Hepatic stellate cell (primary cell): ENCODE measurements at places on chromosomes 7 and 10.

DNA sequence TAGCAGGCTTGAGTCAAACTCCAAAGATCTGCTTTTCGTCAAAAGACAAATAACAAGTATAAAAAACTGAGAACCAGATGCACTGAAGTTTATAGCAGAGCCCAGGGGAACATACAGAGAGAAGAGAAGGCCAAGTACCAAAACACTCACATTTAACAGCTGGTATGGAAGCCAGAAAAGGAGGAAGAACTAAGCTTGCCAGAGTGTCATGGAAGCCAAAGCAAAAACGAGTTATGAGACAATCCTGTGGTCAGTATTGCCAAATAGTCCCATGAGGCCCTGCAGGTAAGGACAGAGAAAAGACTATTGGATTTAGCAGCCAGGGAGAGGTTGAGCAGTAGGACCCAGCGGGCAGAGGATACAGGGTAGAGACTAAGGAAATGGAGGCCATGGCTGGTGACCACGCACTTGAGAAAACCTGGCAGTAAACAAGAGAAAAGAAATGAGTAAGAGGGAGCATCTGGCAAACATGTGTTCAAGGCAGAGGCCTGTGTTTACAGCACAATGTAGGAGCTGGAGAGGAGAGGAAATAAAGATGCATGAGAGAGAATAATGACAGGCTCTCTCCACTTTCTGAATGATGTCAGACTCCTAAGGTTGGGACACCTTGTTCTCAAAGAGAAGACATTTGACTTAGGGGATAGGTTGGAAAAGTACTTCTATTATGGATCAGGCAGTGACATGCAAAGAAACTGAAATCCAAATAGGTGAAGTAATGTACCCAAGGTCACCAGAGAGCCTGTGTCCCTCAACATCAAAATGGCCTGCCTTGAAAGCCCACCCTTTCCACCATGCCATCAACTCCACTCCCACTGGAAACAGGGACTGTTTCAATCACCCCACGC is 9.1 kb downstream of the CREB3L2 start:
- DNase-seq = peak; percentile 37

DNA sequence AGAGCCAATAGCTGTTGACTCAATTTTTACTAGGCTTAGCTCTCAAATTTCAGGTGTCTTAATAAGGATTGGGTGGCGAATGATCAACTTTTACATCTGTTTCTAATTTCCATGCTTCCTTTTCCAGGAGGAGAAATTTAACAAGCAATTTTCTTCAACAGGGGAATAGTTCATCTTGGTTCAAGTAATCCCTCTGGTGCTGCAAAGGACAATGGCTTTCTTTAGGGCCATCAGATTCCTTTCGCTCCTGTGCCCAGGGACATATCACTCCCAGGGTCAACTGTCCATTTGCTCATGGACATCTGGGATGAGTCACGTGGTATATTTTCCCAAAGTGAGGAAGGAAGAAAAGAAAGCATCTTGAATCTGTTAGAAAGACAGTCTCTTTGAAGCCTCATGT is 313.3 kb downstream of the FRMD4A start:
- DNase-seq = no peak

DNA sequence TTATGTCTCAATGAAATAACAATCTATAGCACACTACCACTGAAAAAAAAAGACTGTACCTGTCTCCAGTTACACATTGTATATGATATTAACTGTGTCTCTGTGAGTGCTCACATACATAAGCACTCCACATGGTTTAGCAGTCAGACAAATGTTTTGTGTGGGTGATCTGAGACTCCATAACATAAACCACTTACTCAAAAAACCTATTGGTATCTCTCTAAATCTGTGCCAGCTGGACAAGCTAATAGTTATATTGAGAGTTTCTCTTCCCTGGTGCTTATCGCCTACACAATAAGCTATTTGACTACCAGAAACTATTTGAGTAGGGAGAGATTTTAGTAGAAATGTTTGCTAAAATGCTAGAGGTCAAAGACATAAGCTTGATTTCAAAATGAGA is 190.1 kb upstream of the AGR3 start:
- DNase-seq = no peak

DNA sequence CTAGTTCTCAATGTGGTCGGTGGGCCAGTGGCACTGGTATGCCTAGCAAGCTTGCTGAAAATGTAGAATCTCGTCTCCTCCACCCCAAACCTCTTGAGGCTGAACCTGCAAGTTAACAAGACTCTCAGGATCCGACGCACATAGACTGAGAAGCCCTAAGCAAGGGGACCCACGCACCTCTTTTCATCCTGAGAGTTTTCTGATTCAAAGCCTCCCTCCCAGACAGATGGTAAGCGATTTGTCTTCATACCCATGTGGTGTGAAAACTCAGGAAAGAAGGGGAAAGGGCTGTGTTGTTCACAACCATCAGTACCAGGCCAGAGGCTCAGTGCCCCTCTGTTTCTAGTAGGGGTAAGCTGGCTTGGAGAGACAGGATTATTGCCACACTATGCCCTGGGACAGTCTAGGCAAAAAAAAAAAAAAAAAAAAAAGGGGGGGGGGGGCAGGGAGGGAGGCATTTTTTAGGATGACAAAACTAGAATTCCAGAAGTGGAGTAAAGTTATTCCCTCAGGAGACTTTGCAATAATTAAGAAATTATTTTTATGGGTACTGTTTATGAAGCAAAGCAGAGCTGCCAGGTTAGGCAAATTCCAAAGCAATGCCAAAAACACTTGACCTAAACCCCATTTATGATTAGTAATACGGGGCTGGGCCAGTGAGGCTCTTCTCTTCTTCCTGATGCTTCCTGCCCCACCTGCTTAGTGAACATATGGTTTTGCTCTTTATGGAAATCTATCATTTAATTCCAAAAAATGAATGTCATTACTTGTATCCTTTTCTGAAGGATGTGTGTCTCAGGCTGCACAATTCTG is 117.6 kb upstream of the PDLIM1 start:
- DNase-seq = no peak

GRCh38 chr10:89392974-89393373 is 551 bp downstream of the IFIT1 start:
- peak; percentile 53 for DNase-seq

DNA sequence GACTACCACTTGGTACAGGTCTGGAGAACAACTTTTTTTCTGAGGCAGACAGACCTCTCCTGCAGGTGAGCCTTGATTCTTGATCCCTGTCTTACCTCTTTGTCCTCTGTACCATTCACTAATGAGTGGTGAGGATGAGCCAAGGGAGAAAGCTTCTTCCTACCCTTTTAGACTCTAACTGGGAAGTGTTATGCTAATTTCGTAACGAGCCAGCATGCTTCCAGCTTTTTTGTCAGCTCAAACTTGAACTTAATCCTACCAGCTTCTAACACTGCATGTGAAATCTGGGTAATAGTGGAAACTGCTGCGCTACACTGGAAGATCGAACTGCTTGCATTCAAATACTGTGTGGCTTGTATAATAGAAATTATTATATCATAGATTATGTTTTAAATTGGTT is 87.0 kb downstream of the NEUROD6 start:
- DNase-seq = no peak

DNA sequence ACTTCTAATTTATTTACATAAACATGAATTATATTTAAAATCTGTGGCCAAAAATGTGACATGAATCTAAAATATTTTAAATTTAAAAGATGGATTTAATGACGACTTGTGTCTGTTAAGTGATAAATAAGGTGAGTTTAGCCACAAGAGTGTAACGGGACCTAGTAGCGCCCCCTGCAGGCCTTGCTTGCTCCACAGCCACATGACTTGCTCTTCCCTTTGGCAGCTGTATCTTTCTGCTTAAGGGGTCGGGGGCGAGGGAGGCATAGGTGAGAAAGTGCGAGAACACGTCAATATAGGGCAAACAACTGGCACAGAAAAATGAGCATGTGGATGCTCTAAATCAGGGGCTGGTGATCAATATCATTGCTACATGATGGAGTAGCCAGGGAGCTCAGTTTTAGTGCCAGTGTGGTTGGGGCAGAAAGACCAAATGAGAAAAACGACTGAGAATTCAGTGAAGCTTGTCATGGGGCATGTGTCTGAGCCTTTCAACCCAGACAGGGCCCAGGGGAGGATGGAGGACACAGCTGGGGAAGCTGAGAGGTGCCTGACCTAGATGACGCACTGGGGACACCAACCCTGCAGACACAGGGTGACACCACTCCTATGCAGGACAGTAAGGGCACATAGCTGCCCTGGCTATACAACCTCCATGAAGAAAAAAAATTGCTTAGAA is 49.8 kb downstream of the PAXIP1 start:
- peak; percentile 19 for DNase-seq

GRCh38 chr7:69989551-69989950 is 391.3 kb downstream of the AUTS2 start:
- no peak for DNase-seq

GRCh38 chr7:111083413-111083812 is 7.5 kb upstream of the LRRN3 start:
- no peak for DNase-seq

DNA sequence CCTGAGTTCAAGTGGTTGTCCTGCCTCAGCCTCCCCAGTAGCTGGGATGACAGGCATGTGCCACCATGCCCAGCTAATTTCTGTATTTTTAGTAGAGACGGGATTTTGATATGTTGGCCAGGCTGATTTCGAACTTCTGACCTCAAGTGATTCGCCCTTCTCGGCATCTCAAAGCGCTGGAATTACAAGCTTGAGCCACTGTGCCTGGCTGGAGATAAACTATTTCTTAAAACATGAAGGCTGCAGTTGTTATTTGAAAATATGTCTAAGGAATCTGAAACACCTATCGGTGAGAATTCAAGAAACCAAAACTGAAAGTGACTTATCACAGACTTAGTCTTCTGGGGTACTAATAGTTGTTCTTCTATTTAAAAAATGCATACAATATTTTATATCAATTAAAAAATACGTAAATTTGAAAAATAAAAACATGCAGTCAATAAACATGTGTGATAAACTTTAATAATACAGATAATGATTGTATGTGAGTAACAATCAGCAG is 176.9 kb upstream of the PRSS58 start:
- no peak for DNase-seq

DNA sequence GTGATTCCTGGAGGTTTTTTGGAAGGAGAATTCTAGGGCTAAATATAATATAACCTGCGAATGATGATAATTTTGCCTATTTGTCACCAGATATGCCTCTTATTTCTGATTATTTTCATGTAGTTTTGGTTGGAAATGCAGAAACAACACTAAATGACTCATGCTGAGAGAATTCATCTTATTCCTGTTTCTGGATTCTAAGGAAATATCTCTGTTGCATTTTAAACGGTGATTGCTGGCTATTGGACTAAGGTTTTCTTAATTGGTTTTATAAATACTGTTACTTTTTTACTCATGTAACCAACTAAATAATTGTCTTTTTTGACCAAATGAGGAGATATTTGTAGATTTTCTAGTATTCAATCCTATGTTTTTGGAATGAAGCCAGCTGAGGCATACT is 204.9 kb upstream of the NPSR1 start:
- DNase-seq = no peak

- peak; percentile 58 for DNase-seq
Measured at GRCh38 chr10:69397972-69398371, 18.7 kb downstream of the TACR2 start.

DNA sequence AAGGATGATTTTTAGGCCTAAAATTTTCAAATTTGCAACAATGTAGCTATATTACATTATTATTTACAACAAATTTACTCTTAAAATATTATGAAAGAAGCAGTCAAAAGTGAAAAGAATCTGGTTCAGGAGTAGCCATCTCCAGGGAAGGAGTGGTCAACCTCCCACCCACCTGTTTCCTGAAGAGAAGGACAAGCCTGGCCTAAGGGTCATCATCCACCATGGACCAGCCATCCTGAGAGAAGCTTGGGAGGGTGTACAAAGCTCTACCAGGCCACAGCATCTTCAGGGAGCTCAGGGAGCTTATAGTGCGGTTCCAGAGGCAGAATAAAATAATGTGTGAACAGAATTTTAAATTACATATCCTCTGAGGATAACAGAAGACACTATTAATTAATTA is 38.1 kb downstream of the COL1A2 start:
- no peak for DNase-seq

GRCh38 chr7:126845331-126845730 is 407.4 kb downstream of the GRM8 start:
- DNase-seq = no peak

- DNase-seq = no peak
Measured at GRCh38 chr10:68816796-68817412, 10.4 kb upstream of the STOX1 start.

DNA sequence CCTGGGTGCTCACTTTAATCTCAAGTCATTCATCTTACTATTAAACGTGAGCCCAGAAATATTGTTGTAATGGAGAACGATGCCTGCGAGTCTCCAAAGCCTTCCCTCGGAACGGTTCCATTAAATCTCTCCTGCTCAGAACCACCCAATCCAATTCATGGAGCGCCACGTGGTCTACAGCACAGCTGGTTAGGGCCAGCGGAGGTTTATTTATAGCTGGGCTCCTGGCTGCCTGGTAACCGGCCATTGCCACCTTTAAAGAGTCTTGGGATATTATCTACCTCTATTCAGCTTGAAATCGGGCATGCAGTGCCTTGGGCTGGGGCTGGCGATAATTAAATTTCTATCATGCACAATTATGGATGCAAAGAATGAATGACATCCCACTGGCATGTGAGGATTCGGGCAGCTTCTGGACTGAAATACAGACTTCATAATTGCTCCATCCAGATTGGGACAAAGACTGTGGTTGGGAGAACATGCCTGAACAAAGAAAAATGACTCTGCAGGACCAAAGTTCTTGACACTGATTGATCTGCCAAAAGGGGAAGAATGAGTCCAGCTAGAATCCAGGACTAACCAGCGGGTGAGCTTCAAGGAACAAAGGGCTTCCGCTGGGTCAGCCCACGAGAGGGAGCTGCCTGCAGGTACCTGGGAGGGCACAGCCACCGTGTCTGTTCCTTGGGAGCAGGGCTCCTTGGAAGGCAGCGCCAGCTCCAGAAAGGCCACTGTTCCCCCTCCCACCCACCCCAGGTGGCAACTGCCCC is 7.3 kb downstream of the FAM20C start:
- DNase-seq = no peak

DNA sequence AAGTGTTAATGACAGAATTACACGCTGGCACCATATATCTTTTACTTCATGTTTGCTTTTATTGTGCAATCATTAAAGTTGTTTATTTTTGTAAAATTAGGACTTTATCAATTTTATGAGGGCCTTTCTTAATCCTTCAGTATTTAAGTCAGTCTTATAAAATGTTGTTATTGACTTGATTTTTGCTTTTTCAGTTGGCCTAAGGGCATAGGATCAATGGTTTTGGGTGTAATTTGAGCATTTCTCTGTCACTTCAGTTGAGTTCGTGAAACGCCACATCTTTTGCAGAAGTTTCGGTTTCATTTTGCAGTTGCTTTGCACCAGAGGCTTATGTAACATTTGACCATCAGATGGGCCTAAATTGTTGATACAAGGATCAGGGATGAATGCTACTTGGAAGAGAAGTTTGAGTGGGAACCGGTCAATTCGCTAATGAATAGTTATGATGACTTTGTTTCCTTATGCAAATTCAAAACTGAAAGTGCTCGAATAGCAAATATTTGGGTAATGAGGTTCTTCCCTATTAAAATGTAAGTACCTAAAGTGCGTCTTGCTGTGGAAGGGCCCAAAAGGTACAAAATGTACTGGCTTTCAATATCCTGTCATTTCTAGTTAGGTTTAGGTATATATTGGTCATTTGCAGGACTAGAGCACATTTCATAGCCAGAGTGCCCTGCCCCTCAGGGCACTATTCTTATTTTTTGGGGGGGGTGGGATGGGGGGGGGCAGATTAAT is 340.9 kb downstream of the LRMDA start:
- peak; percentile 9 for DNase-seq

- DNase-seq = no peak
Measured at GRCh38 chr10:35399414-35400009, 63.2 kb downstream of the CCNY start.

GRCh38 chr7:114821030-114821900 is 100.6 kb upstream of the MDFIC start:
- no peak for DNase-seq
